Thoracic aorta (tissue), 2 donors: ENCODE measurements at places on chromosomes 16 and 17. TPM values are rescaled to one million over a fixed set of nuclear protein-coding genes. Genes with fewer than 3 reads are reported as not detected.
A peak's percentile ranks its signal among the peaks of the same experiment; 100 is the strongest.

Gene RANBP10
- 14.5 TPM for total RNA-seq

Gene ZMYND15
- total RNA-seq, result 5.8 TPM

Gene ANKS4B
- total RNA-seq, result not detected

Gene SEZ6L2
- total RNA-seq, result 1.4 TPM

Gene SHBG
- total RNA-seq, result not detected

DNA sequence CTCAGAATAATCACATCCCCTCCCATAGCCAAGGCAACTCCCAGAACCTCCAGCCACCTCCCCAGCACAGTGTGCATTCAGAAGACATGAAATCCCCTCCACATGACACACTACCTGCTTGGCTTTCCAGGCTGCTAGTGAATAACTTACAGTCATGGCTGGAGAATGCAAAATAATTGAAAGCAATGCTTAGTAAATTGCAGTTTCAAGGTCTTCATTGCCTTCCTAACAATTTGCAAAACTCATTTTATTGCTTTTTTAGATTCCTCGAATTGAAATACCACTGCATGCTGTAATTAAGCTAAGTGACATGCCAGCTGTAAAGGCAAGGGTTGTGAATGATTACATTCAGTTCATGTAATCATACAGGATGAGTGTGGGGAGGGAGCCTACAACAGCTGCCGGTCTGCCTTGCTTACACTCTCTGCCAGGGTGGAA, 29.0 kb upstream of the HOXB13 start:
- H3K4me1 ChIP-seq, result peaks cover 17% of the 10 kb centered on the region
- no peak overlapping the region for H3K27ac ChIP-seq
- H3K27me3 ChIP-seq, result peaks cover 22% of the 10 kb centered on the region
- no peak overlapping the region for H3K4me3 ChIP-seq

- no peak overlapping the region for H3K4me3 ChIP-seq
- H3K27ac ChIP-seq, result no peak overlapping the region
- no peak for DNase-seq
- no peaks in the 10 kb centered on the region for H3K27me3 ChIP-seq
These were observed 47.1 kb downstream of the RPTOR start for GRCh38 chr17:80591788-80592187.

GRCh38 chr16:77093309-77093708, 97.7 kb upstream of the MON1B start:
- no peaks in the 10 kb centered on the region for H3K36me3 ChIP-seq
- H3K4me1 ChIP-seq, result no peaks in the 10 kb centered on the region
- H3K4me3 ChIP-seq, result no peak overlapping the region
- H3K27ac ChIP-seq, result no peak overlapping the region
- no peaks in the 10 kb centered on the region for H3K27me3 ChIP-seq

DNA sequence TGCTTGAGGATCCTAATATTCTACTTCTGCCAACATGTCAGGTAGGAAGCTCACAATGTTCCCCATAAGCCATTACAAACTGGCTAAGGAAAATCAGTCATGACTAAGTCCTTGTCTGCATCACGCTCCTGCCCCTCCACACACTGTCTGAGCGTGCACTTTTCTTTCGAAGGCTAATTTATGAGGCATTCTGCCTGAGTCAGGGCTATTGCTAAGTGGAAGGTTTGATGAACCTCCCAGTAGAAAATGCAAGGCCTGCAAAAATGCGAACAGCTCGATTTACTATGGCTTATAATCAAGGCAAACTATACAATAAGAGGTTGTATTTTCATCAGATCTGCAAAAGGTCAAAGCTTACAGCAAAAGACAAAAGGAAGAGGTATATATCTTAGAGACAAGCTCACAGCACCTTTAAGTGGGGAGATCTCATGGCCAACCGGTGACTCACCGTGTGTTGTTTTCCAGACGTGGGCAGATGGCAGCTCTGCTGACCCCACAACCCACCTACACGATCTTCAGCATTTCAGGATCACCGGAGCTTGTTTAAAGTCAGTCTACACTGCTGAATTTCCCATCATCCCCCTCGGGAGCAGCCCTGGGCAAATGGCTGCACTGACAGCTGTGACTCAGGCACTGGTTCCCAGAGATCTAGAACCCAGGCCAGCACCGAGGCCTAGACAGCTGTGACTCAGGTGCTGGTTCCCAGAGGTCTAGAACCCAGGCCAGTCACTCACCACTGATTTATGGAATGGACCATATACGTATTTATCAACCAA, 26.1 kb downstream of the MEAK7 start:
- H3K27me3 ChIP-seq, result no peaks in the 10 kb centered on the region
- H3K27ac ChIP-seq, result no peak overlapping the region
- H3K36me3 ChIP-seq, result peaks cover 5% of the 10 kb centered on the region
- no peaks in the 10 kb centered on the region for H3K4me1 ChIP-seq
- no peak for DNase-seq

- DNase-seq, result no peak
- H3K4me1 ChIP-seq, result no peaks in the 10 kb centered on the region
- no peak overlapping the region for H3K27ac ChIP-seq
- no peaks in the 10 kb centered on the region for H3K27me3 ChIP-seq
These were observed 19.5 kb downstream of the RAP1GAP2 start for GRCh38 chr17:2815781-2816185.

DNA sequence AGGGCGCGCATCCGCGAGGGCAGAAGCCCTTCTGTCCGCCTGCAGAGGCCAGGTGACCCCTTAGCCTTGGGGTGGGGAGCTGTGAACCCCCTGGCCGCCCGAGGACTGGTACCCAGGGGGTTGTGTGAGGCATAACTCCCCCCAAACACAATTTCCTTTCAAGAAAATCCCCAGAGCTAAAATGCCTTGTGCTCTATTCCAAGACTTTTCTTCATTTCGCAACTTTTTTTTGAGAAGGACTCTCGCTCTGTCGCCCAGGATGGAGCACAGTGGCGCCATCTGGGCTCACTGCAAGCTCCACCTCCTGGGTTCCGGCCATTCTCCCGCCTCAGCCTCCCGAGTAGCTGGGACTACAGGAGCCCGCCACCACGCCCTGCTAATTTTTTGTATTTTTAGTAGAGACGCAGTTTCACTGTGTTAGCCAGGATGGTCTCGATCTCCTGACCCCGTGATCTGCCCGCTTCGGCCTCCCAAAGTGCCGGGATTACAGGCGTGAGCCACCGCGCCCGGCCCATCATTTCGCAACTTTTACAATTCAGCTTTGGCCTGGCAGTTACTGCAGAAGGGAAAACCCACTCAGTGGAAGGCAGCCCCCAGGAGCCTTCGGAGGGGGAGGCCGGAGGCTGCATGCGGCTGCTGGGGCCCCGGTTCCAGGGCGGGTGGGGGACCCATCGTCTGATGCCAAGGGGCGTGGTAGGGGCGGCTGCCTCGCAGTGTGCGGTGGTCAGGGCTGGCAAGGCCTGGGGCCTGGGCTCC, 963 bp upstream of the APRT start:
- peaks cover 11% of the 10 kb centered on the region for H3K4me1 ChIP-seq
- peak overlapping the region; percentile 93 for H3K27ac ChIP-seq
- H3K36me3 ChIP-seq, result peaks cover 11% of the 10 kb centered on the region
- DNase-seq, result no peak
- peak overlapping the region; percentile 87 for H3K4me3 ChIP-seq
- no peaks in the 10 kb centered on the region for H3K27me3 ChIP-seq

GRCh38 chr17:28759256-28759865, 15.6 kb downstream of the TRAF4 start:
- H3K27me3 ChIP-seq, result no peaks in the 10 kb centered on the region
- H3K36me3 ChIP-seq, result peaks cover 27% of the 10 kb centered on the region
- H3K27ac ChIP-seq, result no peak overlapping the region
- no peak for DNase-seq
- H3K4me1 ChIP-seq, result no peaks in the 10 kb centered on the region
- H3K4me3 ChIP-seq, result no peak overlapping the region

GRCh38 chr17:80446645-80447405, 29.6 kb downstream of the NPTX1 start:
- no peak overlapping the region for H3K27ac ChIP-seq
- no peaks in the 10 kb centered on the region for H3K36me3 ChIP-seq
- H3K4me1 ChIP-seq, result peaks cover 33% of the 10 kb centered on the region

- H3K4me1 ChIP-seq, result no peaks in the 10 kb centered on the region
- DNase-seq, result no peak
- H3K4me3 ChIP-seq, result no peak overlapping the region
- H3K27ac ChIP-seq, result no peak overlapping the region
- H3K36me3 ChIP-seq, result no peaks in the 10 kb centered on the region
These were observed 18.4 kb downstream of the FA2H start for GRCh38 chr16:74756203-74756602.

DNA sequence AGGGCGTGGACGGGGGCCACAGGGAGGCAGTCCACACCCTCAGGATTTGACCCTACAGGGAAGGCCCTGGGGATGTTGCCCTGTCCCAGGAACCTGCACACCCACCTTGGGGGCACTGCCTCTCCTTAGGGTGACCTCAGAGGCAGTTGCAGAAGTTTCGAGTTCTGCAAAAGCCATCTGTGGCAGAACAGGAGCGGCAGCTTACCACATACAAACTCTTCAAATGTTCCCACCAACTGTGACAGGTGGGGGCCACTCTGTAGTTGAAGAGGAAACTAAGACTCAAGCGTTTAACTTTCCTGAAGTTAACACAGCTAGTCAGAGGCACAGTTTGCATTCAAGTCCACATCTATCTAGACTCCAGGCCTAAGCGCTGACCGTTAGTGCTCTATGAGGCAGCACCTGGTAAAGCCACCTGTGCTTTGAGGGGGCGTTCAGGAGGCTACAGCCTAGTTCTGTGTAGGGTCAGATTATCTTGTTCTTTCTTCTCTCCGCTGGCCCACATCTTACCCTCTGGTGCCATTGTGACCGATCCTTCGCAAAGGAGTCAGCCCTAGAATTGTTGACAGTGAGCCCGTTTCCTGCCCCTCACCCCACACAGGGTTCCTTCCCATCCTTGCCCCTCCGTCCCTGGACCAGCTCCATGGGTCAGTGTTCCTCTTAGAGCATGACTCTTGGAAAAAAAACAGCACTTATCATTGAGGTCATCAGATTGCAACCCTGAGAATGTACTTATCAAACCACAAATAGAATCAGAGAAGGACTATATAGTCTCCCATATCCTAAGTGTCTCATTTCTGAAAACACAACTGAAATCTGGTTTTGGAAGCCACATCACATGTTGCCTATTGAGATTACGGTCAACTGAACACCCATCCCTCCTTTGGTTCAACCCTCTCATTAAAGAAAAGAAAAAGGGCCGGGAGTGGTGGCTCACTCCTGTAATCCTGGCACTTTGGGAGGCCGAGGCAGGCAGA, 45.4 kb downstream of the CDH1 start:
- no peak overlapping the region for H3K27ac ChIP-seq
- no peak overlapping the region for H3K4me3 ChIP-seq
- DNase-seq, result no peak
- no peaks in the 10 kb centered on the region for H3K4me1 ChIP-seq

GRCh38 chr16:15564604-15565339, 78.2 kb downstream of the MARF1 start:
- H3K4me1 ChIP-seq, result no peaks in the 10 kb centered on the region
- no peak overlapping the region for H3K27ac ChIP-seq
- H3K4me3 ChIP-seq, result no peak overlapping the region
- no peak for DNase-seq

DNA sequence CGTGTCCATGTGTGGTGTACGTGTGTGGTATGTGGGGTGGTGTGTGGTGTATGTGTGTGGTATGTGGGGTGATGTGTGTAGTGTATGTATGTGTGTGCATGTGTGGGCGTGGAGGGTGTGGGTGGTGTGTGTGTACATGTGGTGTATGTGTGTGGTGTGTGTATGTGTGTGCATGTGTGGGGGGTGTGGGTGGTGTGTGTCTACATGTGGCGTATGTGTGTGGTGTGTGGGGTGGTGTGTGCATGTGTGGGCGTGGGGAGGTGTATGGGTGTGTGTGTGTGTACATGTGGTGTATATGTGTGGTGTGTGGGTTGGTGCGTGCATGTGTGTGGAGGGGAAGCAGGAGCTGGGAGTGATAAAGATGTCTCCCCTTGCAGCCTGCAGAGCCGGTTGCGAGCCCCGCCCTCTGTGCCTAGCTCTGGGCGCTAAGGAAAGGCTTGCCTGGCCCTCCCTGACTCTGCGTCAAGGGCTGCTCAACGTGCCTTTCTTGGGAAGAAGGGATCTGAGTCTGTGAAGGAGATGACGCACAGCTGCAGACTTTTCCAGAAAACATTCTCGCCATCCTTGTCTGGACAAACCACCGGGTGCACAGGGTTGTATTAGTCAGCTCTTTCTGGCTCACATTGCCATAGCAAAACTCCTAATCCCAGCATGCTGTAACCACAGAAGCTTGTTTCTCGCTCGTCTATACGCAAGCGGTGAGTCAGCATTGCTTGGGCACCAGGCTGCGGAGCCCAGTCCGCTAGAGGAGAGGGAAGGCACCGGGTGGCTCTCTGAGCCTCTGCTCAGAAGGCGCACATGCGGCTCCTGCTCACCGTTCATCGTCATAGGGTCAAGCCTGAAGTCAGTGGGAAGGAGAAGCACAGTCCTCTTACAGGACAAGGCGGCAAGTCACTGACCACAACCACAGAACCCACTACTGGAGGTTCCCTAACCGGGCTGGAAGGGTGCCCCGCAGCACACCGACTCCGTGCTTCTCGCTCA, 2.0 kb upstream of the CD300H start:
- no peak overlapping the region for H3K4me3 ChIP-seq
- no peaks in the 10 kb centered on the region for H3K4me1 ChIP-seq
- DNase-seq, result peak; percentile 35
- no peaks in the 10 kb centered on the region for H3K27me3 ChIP-seq
- no peaks in the 10 kb centered on the region for H3K36me3 ChIP-seq
- no peak overlapping the region for H3K27ac ChIP-seq

DNA sequence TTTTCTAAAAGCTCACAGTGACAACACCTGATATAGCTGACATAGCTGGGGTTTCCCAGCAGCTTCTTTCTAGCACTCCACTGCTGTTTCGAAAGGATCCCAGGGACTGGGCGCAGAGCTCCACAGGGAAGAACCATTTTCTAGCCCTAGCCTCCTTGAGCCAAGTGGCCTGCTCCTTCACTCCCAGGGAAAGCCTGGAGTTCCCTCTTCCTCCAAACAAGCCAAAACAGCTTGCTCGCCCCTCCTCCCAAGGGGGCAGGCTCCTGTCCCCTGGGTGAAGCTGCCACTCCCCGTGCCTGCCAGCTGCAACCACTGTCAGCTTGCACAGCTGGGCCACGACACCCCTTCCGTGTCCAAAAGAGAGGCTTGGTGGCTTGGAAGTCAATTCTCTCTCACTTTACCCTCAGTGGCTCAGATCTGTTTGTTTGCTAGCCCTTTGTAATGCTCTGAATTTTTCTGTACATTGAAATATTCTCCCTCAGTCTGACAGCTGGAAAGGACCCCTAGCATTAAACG, 59.8 kb downstream of the CYTH1 start:
- H3K36me3 ChIP-seq, result no peaks in the 10 kb centered on the region
- no peak overlapping the region for H3K4me3 ChIP-seq
- no peaks in the 10 kb centered on the region for H3K27me3 ChIP-seq
- no peak overlapping the region for H3K27ac ChIP-seq
- DNase-seq, result no peak

GRCh38 chr17:38735161-38735997, 5.2 kb downstream of the CISD3 start:
- H3K27me3 ChIP-seq, result no peaks in the 10 kb centered on the region
- no peak overlapping the region for H3K4me3 ChIP-seq
- DNase-seq, result no peak
- peaks cover 39% of the 10 kb centered on the region for H3K36me3 ChIP-seq
